ENCODE measurements at places on chromosomes 6 and 20. TPM values are rescaled to one million over a fixed set of nuclear protein-coding genes. Genes with fewer than 3 reads are reported as not detected.
A peak's percentile ranks its signal among the peaks of the same experiment; 100 is the strongest.

DNA sequence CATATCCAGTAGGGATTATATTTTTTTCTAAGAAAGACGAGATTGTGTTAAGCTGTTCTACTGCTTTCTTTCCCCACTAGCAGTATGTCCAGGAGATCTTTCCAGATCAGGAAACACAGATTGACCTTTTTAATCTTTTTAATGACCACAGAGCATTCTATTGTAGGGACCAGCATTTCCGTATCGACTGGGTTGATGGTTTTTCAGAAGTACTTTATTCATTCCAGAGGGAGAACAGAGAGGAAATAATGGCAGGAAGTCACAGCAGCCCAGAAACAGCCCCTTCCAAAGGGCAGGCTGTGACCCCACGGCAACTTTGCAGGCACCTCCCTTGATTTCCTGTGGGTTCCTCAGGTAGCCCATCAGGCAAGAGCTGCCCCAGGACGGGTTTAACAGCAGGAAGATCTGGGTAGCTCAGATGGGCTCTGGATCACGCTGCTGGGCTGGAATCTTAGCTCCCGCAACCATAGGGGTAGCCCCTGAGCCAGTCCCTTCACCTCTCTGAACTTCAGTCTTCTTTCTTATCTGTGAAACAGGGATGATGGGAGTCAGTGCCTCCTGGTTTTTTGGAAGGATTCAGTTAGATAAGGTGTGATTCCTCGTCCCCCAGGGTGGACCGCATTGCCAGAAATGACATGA lies 23.8 kb upstream of the CHMP4B start:
- peak; percentile 32 for DNase-seq

DNA sequence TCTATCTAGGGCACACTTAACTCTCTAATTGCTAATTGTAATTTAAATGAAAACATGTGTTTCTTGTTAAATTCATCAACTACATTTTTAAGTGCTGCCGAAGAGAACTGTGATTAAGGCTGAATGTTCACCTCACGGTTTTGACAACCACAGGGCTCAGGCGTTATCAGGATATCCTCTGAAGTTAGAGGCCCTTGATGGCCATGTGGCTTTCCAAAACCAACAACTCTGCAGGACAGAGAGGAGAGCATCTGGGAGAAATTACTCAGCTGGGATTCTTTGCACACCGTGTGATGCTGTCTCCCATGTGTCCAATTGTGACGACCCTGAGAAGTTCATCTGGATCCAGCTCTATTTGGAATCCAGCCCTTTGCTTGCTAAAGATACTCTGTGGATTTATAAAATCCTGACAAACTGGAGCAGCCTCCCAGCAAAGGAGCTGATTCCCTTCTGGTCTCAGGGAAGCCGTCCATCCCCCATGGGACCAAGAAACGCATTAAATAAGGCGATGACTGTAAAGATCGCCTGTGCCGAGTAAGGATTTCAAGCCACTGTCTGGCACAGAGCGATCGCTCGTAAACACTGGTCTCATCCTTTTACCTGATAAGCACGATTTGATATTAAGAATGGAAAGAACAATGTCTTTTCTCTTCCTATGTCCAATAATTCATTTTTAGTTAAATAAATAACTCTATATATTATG lies 401.1 kb downstream of the CD83 start:
- no peak for DNase-seq

- no peak for DNase-seq
Observed at GRCh38 chr6:157674061-157674460, 149.0 kb upstream of the SNX9 start.

The DOP1A gene
- 12.4 TPM for total RNA-seq

DNA sequence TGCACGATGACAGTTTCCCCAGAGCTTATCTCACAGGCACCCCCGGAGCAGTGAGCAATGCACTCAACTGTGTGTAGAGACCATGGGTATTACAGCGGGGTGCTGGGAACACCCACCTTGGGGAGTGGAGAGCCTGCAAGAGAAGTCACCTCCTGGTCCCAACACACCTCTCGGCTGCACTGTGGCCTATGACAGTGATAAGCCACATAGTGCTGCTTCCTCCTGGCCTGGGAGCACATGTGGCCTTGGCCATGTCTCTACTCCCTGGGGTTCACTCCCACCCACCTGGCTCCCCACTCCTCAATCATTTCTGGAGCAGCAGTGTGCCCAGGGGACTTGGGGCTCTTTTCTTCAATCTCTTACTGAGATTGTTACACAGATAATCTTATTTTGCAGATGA lies 77.0 kb downstream of the SLC24A3 start:
- no peak for DNase-seq

Data from HT-29 (cell line).